Kidney (tissue), 22 donors: ENCODE measurements at places on chromosomes 3 and 15.

DNA sequence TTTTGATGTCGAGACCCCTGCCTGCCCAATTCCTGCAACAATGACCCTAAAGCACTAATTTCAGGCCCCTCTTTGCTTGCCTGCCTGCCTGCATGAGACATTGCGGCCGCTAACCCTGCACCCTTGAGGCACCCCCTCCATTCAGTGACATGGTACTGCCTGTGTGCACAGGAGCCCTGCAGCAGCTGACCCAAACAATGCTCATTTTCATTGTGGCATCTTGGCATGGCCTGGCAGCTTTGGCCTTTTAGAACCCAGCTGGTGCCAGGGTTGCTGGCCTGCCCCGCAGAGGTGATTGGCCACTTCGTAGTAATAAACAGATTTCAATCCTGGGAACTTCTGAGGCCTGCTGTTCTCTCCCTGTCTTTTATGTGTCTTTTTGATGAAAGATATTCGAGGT lies 33.8 kb downstream of the SLCO3A1 start:
- no peak for DNase-seq

DNA sequence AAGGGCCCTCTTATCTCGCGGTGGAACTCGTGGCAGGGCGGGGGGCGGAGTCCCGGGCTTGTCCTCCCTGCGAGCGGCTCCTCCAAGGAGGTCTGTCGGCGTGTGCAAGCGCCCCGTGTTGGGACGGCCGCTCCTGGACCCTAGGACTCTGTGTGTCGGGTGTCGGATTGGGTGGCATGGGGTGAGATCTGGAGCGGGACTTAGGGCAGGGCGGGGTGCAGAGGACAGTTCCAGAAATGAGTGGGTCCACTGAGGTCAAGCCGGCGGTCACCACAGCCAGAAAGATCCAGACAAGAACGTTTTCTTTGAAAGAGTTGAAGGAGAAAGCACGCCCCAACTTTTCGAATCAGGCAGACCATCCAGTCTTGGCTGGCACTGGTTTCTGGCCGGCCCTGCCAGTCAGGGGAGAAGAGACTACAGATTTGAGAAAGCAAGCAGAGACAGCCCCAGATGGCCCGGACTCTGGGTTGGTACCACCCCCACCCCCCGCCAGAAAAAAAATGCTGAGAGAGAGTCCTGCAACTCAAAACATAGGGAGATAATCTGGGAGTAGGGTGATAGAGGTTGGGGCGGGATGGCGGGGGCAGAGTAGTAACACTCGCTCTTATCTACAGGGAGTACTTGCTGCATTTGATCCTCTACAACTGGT lies 784 bp upstream of the CISH start:
- DNase-seq = no peak

GRCh38 chr15:49843725-49844124 lies 222.9 kb downstream of the DTWD1 start:
- no peak for DNase-seq

DNA sequence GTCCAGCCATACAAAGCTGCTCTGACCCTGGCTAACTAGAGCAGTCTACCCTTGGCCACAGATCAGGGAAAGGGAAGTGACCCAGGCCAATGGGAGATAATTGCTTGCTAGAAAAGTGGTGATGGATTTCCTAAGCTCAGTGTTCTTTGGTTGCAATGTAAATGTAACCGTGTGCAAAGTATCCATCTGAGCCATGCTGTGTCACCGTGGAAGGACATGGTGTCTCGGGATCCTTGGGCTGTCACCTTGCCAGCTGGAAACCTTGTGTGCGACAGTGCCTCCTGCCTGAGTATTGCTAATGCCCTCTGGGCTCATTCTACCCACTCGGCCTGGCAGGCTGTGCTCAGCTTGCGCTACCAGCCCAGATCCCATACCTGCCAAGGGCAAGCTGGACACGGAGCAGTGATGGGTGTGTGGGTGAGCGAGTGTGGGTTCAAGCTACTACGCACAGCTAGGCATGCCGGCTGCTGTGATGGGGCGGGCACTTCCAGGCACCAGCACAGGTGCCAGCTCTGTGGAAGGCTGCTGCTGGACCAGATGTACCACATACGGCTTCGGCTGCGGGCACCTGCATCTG lies 10.7 kb upstream of the SIAH2 start:
- no peak for DNase-seq

DNA sequence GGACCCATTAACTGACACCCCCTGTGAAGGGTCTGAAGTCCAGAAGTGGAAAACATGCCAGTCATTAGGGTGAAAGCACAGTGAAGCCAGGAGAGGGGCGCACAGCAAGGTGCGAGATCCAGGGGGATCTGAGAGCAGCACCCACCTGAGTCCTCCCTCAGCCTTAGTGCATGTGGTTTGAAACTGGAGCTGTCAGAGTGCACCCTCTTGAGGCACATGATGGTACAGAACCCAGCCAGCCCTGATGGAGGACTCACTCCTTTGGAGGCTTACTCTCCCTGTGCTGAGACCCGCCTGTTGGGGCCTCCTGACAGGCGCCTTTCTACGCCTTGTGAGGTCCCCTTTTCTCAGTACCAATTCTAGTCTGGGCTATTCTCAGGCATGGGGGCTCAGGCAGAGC lies 77.8 kb downstream of the IL20RB start:
- no peak for DNase-seq

- DNase-seq = no peak
Measured at GRCh38 chr15:82943176-82943575, 9.3 kb downstream of the HOMER2 start.

DNA sequence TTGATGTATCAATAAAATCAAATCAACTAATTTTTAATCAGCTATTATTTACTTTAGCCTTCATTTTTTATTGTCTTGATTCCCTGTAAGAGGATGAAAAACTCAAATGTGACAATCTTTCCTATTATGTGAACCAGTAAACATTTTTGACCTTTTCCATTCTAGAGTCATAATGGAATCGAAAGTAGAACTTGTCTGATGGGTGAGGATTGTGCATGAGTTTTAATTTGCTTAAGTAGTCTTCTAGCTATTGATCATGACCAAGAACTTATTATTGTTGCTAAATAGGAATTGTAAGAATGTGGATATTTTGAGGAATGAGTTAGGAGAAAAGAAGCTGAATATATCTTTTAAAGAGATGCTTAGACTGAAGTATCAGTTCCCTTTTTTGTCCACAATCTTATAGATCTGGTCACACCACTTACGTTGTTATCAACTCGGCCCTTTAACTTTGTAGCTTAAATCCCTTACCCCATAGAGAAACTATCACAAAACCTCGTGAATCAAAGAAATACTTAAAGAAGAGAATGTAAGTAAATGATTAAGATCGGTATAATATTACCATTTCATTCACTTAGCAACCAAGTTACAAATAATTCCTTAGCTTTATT lies 147.3 kb downstream of the TP63 start:
- DNase-seq = no peak

- no peak for DNase-seq
Measured at GRCh38 chr15:100508641-100509300, 20.0 kb downstream of the CERS3 start.
